T-cell (primary cell): ENCODE measurements at places on chromosomes 7 and 10. TPM values are rescaled to one million over a fixed set of nuclear protein-coding genes. Genes with fewer than 3 reads are reported as not detected.

AKAP9 gene
- total RNA-seq = 69.0 TPM

- DNase-seq = no peak
These were observed 1.4 kb downstream of the RBP3 start for GRCh38 chr10:47349516-47349915.

GRCh38 chr10:133041101-133041500 is 46.6 kb upstream of the ADGRA1 start:
- DNase-seq = no peak

GRCh38 chr7:40059057-40059456 is 75.4 kb downstream of the MPLKIP start:
- no peak for DNase-seq

- no peak for DNase-seq
These were observed 101.5 kb upstream of the TAS2R16 start for GRCh38 chr7:123096976-123097375.

DNA sequence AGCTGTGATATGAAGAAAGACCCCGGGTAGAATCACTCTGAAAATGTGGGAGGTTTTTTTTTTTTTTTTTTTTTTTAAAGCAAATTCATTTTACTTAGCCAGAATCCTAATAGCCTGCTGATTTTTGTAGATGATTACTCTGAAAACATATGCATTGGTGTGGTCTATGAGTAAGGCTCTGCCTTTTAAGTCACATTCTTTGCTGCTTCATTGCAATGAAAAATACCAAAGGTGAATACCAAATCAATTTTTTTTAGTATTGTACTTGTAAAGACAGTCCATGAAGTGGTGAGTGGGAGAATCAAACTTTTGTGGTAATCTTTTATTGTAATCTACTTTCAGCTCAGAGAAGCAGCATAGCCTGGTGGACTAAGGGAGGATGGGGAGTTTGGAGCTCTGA is 130.3 kb downstream of the SDK1 start:
- DNase-seq = no peak

- DNase-seq = no peak
These were observed 6.5 kb upstream of the MCU start for GRCh38 chr10:72685264-72685921.

DNA sequence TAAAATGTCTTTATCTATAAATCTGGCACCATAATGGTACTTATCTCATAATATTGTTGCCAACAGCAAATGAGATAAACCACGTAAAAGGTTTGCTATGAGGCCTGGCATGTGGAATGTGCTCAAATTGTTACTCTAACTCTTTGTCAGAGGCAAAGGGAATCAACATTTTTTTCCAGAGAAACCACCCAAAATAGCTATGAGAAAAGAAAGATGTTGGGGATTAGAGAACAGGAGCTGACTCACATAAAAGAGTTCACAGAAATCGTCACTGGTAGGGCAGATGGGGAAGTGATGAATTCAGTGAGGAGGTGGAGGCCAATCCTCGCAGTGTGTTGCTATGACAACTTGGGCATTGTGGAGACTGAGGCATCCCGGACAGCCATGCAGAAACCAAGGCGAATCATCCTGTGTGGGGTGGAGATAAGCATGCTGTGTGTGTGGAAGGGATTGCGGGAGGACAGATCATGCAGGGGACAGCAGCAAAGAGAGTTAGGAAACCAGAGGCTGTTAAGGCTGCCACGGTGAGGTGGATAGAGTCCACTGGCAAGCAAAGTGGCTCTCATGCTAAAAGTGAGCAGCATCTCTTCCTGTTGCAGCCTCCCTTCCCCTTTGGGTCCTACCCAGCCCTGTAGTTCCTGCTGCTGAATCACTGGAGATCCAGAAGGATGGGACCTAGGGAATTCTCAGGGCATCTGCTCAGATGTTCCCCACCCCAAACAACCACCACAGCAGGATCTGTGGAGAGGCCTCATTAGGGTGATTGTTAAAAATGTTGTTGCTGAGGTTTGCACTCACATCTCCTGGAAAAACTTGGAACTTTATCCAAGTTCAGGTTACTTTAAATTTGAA is 103.9 kb downstream of the CUBN start:
- DNase-seq = no peak
